NCI-H2081 treated with DMSO at 0.1 percent for 48 hours (cell line): ENCODE measurements at places on chromosomes 2 and 18.

- DNase-seq: no peak
These were observed 20.9 kb downstream of the GREB1L start for GRCh38 chr18:21262979-21263378.

GRCh38 chr2:96685577-96686459 lies 43.3 kb downstream of the FER1L5 start:
- no peak for DNase-seq

DNA sequence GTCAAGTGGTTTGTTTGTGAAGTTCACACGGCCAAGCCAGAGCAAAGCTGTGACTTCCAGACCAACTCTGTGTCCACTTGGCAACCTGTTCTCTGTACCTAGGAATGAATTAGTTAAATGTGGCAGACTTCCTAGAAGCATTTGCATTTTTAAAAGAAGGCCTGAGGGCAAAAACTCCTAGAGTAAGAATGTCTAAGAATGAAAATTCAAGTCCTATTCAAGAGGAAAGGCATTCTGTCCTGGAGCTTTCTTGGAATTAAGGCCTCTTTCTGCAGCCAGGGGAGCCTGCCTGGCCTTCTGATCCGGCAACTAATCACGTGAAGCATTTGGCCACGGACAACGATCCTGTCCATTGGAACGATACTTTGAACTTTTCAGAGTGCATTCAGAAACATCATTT lies 155.0 kb downstream of the SETBP1 start:
- no peak for DNase-seq

GRCh38 chr2:25041928-25042320 lies at the start of gene EFR3B:
Gene EFR3B (plus strand): TSS chr2:25042076. CDS start chr2:25042313, 237 bp downstream.
- peak; percentile 80 for DNase-seq

DNA sequence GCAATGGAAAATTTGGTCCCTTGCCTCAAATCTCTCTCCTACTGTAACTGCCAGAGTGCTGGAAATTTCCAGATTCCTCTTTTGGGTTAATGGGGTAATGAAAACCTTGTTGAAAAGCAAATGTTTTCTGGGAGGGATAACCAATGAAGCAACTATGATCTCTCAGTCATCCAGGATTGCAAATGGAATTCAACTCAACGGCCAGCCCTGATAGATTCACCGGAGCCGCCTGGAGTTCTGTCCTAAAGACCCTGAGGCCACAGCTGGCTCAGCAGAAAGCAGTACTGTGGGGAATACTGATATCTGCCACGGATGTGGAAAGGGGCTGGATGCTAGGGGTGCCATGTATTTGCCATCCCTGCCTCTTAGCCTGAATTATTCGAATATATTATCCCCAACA lies 167.8 kb downstream of the NRP2 start:
- DNase-seq: no peak

DNA sequence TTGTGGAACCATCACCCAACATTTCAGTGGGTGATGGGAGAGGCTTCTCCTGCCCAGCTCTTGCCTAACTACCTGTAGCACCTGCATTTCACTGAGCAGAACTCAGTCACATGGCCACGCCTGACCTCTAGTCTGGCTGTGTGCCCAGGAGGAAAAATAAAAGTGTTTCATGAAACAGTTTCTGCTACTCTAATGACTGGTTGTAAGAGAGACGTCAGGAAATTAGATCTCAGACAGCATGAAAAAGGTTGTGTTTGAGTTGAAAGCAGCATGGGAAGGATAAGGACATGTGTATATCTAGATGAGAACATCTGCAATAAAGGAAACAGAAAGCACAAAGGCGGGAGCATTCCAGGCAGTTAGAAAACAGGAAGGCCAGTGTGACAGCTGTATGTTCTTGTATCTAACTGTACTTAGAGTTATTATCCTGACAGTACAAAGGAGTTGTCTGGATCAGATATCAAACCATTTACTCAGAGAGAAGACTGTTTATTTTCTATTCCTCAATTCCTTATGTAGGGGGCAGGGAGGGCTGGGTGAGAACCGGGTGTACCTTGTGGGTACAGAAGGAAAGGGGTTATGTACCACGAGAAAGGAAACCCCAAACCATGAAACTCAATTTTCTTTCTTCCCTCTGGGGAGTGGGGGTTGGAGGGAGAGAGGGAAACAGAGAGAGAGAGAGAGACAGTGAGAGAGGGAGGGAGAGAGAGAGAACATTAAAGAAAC lies 307.4 kb upstream of the VWC2L start:
- peak; percentile 80 for DNase-seq
